CD4-positive, alpha-beta T cell treated with Interleukin-2 at 100 ng/mL for 4 hours (primary cell): ENCODE measurements at places on chromosomes 1 and 21.

DNA sequence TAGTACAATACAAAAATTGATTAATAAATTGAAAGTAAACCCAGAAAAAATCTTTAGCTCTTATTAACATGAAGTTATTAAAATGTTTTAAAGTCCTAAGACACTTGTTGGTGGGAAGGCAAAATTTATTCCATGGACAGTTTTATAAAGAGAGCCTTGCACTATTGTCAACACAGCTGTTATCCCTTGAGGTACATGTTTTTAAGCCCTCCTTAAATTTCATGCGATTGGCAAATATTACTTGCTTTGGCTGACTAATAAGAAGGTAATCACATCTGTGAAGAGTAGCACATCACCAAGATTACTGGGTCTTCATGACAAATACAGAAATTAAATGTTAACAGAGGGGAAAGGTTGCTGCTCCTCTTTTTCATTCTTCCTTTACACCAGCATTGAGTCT is 611.1 kb downstream of the BRINP3 start:
- no peak for DNase-seq

- peak; percentile 73 for DNase-seq
Observed at GRCh38 chr1:222464841-222465210, 83.1 kb downstream of the HHIPL2 start.

GRCh38 chr1:56644064-56644918 is 823 bp upstream of the PRKAA2 start:
- no peak for DNase-seq

GRCh38 chr21:15050568-15051377 is 14.0 kb downstream of the NRIP1 start:
- DNase-seq: no peak
